ENCODE measurements at places on chromosomes 12 and 14.
A peak's percentile ranks its signal among the peaks of the same experiment; 100 is the strongest.

GRCh38 chr12:69647178-69647577, 36.5 kb upstream of the LRRC10 start:
- DNase-seq = no peak

- no peak for DNase-seq
Observed at GRCh38 chr14:76968621-76969063, 59.9 kb downstream of the IRF2BPL start.

DNA sequence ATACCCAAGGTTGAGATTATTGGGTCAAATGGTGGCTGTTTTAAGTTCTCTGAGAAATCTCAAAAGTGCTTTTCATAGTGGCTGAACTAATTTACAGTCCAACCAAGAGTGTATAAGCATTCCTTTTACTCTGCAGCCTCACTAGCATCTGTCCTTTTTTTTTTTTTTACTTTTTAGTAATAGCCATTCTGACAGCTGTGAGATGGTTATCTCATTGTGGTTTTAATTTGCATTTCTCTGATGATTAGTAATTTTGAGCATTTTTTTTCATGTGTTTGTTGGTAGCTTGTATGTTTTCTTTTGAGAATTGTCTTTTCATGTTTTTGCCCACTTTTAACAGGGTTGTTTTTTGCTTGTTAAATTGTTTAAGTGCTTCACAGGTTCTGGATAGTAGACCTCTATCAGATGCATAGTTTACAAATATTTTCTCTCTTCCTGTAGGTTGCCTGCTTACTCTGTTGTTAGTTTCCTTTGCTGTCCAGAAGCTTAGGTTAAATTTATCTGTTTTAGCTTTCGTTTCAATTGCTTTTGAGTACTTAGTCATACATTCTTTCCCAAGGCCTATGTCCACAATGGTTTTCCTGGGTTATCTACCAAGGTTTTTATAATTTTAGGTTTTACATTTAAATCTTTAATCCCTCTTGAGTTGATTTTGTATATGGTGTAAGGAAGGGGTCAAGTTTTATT, 881.3 kb upstream of the SEL1L start:
- DNase-seq = no peak

DNA sequence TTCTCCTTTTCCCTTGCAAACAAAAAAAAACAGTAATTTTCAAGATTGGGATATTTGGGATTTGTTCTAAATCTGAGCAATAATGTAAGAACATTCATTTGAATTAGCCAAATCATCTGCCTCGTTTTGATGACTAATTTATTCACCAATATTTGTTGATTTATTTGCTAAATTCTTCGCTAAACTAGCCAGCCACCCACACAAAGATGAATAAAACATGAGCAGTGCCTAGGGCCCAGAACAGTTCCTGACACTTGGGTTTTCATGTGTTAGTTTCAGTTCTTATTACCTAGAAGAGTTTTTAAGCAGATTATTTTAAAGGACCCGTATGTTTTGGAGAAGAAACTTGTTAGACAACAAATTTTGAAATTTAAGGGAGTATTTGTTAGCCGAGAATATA, 1.4 kb downstream of the ETNK1 start:
- peak; percentile 9 for DNase-seq

DNA sequence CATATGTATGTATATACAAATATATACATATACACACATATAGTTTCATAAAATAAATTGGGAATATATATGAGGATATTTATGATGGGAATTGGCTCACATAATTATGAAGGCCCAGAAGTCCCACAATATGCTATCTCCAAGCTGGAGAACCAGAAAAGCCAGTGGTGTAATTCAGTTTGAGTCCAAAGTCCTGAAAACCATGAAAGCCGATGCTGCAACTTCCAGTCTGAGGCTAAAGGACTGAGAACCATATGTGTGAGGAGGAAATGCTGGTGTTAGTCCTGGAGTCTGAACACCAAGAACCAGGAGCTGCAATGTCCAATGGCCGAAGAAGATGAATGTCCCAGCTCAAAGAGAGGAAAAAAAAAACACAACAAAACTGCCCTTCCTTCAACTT, 65.5 kb upstream of the PRKD1 start:
- no peak for DNase-seq

DNA sequence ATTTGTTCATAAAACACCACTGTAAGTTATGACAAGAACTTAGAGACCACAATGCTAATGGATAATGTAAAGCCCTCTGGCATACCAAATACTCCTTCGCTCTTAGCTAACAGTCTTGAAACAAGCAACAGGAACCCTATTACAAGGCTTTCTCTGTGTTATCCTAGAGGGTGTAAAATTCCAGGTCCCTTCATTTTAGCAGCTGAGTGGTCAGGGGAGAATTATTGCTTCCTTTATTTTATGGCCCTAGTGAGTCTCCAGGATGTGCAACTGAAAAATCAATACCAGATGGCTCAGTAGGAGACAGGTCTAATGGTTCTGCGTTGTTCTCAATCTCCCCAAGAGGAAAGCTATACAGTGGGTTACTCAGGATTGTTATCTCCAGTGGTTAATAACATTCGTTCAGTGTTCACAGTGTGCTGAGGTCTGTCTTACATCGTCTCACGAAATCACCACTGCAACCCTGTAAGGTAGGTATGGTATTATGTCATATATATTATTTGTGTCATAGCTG, 172.7 kb upstream of the CNOT2 start:
- DNase-seq = no peak

- no peak for DNase-seq
Observed at GRCh38 chr12:113439606-113440030, 17.4 kb downstream of the SDSL start.

- no peak for DNase-seq
Observed at GRCh38 chr12:123886258-123886657, 86.4 kb downstream of the CCDC92 start.

GRCh38 chr14:100677554-100678468, 48.9 kb upstream of the DLK1 start:
- no peak for DNase-seq

- DNase-seq = no peak
Observed at GRCh38 chr12:128155571-128155970, 111.4 kb upstream of the TMEM132C start.

DNA sequence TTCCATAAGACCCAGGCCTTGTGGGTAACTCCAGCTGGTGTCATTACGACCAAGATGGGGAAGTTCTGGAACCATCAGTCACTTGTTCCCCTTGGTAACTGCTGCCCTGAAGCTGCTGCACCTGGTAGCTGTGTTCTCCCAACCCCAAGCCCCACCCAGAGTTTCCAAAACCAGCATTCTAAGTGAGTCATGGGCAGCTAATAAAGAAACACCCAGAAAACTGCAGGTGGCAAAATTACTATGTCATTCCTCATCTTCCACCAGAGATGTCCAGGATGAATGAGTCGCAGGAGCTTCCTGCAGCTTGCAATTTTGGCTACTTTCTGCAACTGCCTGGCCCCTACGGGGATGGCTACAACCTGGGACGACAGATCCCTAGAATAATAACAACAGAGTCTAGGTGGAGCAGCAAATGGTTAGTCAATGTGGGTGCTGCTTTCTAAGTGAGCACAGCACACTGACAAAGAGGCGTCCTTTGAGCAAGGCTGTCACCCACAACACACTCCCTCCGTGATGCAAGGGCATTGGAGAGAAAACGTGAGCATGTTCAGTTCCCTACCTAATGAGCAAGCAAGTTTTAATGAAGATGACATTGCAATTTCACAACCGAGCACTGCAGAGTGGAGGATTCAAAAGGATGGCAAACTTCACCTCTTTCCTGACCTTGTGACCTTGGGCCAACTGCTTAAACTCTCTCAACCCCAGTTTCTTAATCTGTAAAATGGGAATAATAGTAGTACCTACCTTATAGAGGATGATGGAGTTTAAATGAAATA, 301.4 kb upstream of the NOS1 start:
- no peak for DNase-seq

DNA sequence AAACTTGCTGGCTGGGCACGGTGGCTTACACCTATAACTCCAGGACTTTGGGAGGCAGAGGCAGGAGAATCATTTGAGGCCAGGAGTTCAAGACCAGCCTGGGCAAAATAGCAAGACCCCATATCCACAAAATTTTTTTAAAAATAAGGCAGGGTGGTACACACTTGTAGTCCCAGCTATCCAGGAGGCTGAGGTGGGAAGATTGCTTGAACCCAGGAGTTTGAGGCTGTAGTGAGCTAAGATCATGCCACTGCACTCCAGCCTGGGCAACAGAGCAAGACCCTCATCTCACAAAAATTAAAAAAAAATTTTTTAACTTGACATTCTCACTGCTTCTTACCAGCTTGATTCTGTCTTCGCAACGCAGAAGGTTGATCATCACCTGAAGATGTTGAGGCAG, 39.5 kb downstream of the SSH1 start:
- DNase-seq = no peak

DNA sequence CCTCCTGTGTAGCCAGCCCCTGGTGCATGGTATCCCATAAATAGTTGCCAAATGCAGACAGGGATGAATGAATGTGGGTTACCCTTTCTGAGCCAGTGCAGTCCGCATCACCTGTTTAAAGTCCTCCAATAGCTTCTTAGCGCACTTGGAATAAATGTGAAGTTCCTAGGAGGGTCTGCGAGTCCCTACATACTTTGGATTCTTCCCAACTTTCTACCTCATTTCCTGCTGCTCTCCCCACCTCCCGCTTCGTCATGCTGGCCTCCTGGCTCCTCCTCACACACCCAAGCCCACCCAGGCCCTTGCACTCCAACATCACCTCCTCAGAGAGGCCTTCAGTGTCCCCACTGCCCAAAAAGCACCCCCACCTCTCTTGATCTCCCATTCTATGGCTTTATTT, 17.7 kb downstream of the RFX4 start:
- no peak for DNase-seq

DNA sequence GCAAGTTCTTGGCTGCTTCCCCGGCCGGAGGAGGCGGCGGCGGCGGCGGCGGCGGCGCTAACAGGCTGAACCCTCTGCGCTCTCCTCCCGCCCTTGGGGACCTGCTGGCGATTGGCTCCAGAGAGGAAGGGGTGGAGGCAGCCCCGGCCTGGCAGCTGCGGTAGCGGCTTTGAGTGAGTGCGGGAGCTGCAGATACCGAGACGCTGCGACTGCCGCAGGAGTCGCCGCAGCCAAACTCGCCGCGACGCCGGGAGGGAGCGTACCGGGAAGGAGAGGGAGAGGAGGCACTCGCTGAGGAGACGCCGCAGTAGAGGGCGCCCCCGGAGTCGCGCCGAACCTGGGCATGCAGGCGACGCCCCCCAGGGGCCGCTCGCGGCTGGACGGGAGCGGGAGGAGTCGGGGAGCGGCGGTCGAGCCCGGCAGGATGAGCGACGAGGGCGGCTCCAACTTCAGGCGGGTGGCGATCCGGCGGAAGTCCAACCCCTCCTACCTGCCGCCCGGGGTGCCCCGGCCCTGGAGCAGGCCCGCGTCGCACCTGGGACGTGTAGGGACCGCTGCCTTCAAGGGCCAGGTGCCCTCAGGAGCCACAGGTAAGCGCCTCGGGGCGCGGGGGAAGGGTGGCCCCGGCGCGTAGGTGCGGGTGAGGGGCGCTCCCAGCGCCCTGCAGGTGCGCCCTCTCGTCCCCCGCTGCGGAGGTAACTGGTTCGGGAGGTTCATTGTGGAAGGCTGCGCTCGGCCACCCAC, at the start of gene FGD4:
FGD4 (plus strand) TSS at position 189 of the 744 bp plus-strand sequence.
- peak; percentile 35 for DNase-seq

- no peak for DNase-seq
Observed at GRCh38 chr12:92602476-92602875, 100.3 kb upstream of the PLEKHG7 start.

DNA sequence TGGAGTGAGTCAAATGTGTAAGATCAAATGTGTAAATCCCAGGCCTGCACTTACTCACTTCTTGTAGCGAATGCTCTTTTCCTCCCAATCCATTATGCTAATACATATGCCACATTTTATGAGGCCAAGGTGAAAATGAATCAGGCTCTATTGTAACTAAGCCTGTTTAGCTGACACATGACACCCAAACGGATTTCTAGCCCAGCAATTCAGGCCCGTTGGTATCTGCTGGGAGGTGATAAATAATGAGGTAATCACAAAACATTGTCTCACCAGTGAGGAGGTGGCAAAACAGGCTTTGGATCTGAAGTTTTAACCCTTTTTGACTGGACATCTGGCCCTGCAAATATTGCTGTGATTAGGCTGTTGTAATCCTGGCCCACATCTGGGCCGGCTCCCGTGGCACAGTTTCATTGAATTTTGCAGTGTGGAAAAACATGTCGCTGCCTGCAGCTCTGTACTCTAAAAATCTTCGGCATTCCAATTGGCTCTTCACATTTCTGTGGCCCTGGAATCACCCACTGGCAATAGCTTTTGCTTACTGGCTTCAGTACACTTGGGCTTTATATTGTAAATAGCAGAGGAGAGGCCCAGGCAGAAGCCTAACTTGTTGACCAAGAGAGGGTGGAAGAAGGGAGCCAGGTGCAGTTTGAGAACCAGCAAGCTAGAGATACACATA, 106.1 kb downstream of the PAX9 start:
- no peak for DNase-seq

- DNase-seq = peak; percentile 76
Observed at GRCh38 chr12:127165567-127166392, 1101.2 kb upstream of the TMEM132C start.

DNA sequence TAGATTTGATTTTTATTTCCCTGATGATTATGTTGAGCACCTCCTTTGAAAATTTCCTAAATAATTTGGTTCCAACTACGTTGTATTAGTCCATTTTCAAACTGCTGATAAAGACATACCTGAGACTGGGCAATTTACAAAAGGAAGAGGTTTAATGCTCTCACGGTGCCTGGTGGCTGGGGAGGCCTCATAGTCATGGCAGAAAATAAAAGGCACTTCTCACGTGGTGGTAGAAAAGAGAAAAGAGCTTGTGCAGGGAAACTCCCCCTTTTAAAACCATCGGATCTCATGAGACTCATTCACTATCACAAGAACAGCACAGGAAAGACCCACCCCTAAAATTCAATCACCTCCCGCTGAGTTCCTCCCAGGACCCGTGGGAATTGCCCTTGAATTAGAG, 372.3 kb downstream of the RPL10L start:
- no peak for DNase-seq

DNA sequence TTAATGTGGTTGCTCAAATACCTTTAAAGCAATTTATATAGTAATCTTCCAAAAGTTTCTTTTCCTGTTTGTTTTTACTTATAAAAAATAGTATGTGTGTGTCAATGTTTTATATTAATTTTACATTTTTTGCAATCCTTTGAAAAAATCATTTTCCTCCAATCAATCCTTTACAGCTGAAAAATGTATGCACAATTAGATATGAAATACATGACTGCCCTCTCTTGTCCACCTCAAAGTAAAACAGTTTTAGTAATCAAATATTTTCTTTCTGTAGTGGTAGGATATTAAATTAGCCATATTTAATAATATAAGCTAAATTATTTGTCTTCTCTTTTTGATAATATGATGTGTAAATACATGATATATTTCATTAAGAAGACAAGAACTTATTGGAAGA, 269.9 kb downstream of the ADAMTS20 start:
- DNase-seq = no peak
